ENCODE measurements at places on chromosomes 11 and 22.

GRCh38 chr11:3009481-3009880, 17.4 kb upstream of the NAP1L4 start:
- no peak for DNase-seq

- no peak for DNase-seq
Measured at GRCh38 chr22:20927940-20928572, 10.8 kb downstream of the CRKL start.

DNA sequence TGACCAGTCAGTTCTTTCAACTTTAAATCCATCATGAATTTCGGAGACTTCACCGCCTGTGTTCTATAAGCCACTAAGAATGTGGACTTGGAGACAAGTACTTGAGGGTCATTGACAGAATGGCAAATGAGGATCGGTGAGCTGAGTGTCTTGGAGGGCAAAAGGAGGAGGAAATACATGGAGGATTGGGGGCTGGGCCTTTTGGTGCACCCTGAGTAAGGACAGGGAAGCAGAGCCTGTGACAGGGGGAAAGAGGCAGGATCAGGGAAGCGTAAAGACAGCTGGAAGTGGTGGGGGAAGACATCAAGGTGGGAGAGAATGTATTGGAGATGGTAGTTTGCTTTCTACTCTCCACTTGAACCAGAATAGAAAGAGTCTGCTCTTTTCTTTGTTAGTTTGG, 70.4 kb upstream of the MTMR2 start:
- no peak for DNase-seq

GRCh38 chr22:23673826-23674690, 16.8 kb upstream of the RGL4 start:
- DNase-seq: no peak

GRCh38 chr11:8034106-8034585, 46.9 kb upstream of the TUB start:
- DNase-seq: no peak

DNA sequence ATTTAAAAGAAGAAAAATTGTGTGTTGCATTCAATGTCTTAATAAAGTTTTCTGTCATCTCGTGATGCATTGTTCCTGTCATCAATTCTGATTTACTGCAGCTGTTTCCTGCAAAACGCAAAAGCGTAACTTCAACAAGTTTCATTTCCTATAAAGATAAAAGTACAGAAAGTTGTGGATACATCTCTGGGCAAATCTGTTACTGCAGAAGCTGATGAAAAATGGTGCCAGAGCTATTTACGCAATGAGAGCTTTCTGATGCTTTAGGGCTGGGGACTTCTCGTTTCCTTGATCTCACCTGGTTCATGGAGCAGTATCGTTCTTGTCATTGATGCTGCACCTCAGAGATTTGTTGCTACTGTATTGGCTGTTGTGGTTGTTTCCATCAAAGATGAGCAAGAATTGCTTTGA, 15.5 kb upstream of the MS4A12 start:
- no peak for DNase-seq

GRCh38 chr11:2297623-2298030, 4.1 kb downstream of the C11orf21 start:
- DNase-seq: no peak

GRCh38 chr11:27663326-27663725, 36.9 kb downstream of the BDNF start:
- DNase-seq: no peak

GRCh38 chr11:75903276-75903675, 88.3 kb downstream of the UVRAG start:
- no peak for DNase-seq

- DNase-seq: no peak
Measured at GRCh38 chr22:44458044-44459020, 39.7 kb downstream of the RTL6 start.

DNA sequence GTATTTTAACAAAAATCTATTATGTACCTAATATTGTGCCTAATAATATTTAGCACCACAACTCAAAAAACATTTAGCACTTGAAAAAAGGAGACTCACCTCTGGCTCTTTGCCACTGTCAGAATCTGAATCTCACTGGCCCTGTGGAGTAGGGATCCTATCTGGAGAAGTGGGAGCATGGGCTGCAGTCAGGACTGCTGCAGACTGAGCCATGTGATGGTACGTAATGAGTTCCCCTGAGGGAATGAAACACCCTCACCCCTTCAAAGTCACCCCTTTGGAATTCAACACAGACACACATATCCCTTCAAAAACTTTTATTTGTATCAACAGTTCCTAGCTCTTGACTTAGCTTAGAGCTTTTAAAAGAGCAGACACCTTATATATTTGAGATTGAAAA, 6.5 kb downstream of the PTPMT1 start:
- DNase-seq: no peak

DNA sequence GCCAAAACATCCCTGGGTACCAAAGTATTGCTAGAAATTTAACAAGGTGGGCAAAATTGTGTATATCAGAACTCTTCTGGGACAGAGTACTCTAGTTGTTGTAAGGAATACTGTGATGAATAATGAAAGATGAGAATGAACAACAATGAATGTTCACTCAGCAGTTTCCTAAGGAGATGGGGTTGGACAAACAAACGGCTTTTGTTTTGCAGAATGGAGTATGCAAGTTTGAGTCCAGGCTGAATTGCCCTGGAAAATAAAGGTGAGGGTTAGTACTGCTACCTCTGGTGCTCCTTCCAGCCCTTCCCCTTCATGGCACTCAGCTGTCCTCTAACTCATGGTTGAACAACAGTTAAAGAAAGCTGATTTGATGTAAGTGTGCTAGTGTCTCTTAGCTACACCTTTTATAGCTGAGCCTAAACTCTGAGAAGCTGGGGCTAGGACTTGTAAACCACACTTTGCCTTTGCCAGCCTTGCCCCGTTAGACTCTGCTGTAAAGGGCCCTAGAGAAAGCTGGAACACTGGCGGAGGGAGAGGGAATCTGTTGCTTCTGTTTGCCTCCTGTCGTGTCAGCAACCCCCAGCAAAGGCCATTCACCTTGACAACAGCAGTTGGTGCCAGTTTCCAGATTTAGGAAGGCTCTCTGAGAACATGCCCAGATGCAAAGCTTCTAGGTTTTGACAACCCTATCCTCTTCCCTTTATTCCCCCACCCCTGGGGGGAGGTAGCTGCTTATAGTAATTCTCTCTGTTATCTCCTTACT, 41.2 kb upstream of the POLD3 start:
- no peak for DNase-seq

GRCh38 chr11:38043060-38043459, 1445.0 kb upstream of the RAG2 start:
- DNase-seq: no peak

DNA sequence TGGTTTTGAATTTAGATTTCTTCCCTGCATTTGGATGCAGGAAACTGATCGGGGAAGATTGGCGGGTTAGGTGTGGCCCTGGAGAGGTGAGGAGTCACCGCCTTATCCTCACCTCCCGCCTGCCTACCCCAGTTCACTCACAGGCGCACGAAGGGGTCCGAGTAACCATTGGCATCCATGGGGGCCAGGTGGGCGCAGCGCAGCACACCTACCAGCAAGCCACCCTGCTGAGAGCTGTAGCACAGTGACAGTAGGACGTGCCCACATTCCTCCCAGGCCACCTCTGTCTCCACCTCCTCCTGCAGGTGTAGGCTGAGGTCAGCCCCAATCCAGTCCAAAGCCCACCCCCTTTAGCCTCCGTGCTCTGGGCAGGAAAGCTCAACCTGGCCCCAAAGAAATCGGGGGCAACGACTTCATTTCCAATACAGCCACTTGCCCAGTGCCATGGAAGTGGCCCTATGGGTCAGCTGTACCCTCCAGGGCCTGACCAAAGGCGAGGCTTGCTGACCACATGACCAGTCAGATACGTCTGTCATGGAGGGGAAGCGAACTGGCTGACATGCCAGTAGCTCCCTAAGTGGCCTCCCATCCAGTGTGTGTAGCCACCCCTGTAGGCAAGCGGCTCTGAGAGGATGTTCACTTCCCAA, 6.7 kb downstream of the NDUFV1 start:
- DNase-seq: no peak

- DNase-seq: no peak
Measured at GRCh38 chr11:46250745-46251052, 26.8 kb upstream of the CREB3L1 start.

DNA sequence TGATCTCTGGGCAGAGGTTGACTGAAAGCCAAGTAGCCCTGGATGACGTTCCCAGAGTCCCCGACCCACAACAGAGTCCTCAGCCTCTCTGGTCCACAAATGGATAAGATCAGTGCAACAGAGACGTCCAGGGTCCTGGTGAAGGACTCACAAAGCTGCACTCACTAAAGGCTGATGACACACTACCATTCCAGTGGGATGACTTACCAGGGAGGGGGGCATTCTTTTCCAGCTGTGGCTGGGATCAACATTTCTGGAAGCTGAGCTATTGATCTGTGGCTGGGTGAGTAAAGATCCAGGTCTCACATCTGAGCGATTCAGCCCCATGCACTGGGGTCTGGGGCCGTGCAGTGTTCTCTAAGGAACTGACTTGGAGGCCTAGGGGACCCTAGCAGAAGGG, 296.2 kb downstream of the NTM start:
- DNase-seq: no peak

GRCh38 chr11:47388697-47389576, 10.6 kb upstream of the SPI1 start:
- DNase-seq: no peak

GRCh38 chr11:82326853-82327252, 406.8 kb downstream of the FAM181B start:
- DNase-seq: no peak

DNA sequence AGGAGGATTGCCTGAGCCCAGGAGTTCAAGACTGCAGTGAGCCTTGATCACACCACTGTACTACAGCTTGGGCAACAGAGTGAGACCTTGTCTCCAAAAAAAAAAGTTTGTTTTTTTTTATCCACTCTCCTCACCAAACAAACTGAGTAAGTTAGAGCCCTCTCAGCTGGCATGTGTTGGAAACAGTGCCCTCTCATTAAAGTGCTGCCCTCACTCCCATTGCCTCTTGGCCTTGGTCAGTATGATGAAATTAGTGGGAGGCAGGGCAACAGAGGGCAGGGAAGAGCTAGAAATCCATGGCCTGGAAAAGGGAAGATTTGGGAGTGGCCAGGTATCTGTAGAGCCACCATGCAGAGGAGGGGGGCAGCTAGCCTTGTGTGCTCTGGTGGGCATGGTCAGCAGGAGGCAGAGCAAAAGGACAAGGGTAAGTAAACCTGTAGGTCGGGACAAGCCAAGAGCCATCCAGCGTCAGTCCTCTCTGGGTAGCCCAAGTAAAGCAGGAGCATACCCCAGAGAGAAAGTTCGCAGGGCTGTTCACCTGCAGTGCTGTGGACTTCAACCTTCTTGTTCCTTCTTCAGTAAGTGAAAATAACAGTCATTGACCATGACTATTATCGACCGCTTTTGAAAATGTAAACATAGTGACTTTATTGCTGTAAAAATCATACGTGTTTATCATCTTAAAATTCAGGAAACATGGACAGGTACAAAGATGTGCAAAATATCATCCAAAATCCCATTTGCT, 28.2 kb downstream of the PIK3IP1 start:
- DNase-seq: no peak

GRCh38 chr11:118057251-118058145, 19.4 kb upstream of the TMPRSS4 start:
- no peak for DNase-seq

GRCh38 chr22:27475548-27475897, 326.0 kb downstream of the MN1 start:
- DNase-seq: no peak

- DNase-seq: no peak
Measured at GRCh38 chr11:112613051-112613972, 347.9 kb upstream of the NCAM1 start.
